Stimulated activated CD4-positive, alpha-beta T cell treated with anti-CD3 and anti-CD28 coated beads, Interleukin-1b, Interleukin-23, amount 100 ng/mL, for 48 hours (primary cell): ENCODE measurements at places on chromosomes 16 and 17.
A peak's percentile ranks its signal among the peaks of the same experiment; 100 is the strongest.

GRCh38 chr16:6341981-6342380 is 990.7 kb upstream of the RBFOX1 start:
- DNase-seq, result no peak

DNA sequence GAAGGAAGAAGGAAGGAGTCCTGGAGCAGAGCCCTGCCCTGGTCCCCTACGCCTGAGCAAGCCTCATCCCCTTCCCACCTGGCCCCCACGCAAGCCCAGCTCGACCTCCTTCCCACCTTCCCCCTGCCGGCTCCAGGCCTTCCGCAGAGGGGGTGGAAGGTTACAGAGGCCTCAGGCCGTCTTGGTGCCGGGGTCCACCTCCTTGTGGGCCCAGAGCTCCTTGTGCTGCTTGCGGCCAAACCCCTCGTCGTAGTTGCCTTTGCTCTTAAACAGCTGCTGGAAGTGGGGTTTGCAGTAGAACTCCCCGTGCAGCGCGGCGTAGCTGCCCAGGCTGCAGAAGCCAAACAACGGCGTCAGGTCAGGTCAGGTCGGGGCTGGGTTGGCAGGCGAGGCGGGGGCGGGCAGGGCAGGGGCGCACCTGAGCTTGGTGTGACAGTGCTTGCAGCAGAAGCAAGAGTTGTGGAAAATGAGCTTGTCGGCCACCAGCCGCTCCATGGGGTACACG is 1.5 kb downstream of the LIMD2 start:
- peak; percentile 42 for DNase-seq

DNA sequence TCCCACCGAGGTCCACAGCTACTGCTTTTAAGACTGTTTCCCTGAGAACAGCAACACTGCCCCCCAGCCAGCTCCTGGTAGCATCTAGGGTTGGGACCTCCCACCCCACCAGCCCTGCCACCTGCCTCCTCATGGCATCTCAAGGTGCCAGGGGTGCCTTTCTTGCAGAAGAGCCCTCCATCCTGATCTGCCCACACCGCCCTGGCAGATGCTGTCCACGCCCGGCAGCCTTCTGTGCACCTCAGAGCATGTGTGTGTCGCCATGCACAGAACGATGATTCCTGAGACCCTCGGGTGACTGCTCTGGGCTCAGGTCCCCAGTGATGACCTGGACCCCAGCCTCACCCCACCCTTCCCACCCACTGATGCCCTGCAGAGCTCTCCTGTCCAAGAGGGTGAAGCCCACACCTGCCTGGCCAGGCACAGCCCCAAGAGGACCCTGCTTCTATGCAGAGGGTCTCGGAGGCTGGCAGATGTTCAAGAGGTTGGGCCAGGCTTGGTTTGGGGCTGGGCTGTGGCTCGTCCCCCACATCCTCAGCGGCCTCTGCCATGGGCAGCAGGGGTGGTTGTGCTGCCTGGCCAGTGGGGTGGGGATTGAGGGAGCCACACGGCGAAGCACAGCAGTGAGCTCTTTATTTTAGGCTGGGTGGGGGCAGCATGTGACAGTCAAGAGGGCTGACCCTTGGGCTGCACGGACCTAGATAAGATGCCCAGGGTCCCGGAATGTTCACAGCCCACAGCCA is 5.2 kb upstream of the SPATA2L start:
- DNase-seq, result no peak

DNA sequence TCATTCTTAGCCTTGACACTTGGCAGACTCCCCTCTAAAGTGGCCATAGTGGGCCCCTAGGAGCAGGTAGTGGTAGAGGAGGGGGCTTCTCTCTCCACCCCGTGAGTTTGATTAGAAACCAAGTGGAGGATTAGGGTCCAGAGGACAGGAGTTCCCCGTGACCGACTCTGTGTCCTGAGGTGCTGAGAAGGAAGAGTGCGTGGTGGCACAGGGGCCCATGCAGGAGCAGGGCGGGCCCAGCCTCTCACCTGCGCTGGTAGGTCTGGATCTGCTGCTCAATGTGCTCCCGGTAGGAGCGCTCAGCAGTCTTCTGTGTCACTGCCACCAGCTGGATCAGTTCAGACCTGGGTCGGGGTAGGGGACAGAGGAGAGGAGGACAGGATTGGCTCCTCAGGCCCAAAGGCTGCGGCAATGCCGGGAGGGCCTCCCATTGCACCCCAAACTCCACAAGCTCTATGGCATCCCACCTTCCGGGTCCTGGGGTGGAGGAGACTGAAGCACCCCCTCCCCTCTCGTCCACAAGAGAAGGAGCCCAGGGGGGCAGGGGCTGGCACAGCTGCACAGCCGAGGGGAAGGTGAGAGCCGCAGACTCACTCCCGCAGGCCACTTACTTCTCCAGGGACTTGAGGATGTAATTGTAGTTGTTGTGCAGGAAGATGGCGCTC is 6.2 kb downstream of the ZACN start:
- no peak for DNase-seq
